KBM-7 (cell line): ENCODE measurements at places on chromosomes 12 and 14.

DNA sequence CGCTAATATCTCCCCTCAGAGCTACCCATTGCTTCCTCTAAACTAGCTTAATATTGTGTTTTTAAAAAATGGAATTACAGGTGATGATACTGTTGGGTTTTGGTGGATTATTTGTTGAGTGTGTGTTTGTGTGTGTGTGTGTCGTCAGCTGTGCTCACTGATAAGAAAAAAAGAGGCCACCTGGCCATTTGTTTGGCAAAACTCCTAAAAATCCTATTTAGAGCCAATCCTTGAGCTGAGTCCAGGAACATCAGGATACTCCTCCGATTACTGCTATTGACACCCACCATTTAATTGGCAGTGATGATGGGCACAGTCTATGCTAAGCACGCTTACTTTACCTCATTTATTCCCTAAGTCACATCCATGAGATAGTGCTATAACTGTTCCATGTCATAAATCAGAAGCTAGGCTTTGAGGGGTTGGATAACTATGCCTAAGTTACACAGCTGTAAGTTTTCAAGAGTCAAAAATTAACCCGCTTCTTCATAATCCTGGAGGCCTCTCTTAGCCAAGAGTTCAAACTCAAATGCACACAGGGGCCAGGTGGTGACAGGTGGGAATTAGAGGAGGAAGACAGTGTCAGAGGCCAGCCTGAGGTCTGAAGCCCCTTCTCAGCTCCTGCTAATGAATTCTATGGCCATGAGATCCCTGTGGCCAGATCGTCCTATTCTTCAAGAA is 1026.6 kb upstream of the TMEM132C start:
- DNase-seq, result no peak

DNA sequence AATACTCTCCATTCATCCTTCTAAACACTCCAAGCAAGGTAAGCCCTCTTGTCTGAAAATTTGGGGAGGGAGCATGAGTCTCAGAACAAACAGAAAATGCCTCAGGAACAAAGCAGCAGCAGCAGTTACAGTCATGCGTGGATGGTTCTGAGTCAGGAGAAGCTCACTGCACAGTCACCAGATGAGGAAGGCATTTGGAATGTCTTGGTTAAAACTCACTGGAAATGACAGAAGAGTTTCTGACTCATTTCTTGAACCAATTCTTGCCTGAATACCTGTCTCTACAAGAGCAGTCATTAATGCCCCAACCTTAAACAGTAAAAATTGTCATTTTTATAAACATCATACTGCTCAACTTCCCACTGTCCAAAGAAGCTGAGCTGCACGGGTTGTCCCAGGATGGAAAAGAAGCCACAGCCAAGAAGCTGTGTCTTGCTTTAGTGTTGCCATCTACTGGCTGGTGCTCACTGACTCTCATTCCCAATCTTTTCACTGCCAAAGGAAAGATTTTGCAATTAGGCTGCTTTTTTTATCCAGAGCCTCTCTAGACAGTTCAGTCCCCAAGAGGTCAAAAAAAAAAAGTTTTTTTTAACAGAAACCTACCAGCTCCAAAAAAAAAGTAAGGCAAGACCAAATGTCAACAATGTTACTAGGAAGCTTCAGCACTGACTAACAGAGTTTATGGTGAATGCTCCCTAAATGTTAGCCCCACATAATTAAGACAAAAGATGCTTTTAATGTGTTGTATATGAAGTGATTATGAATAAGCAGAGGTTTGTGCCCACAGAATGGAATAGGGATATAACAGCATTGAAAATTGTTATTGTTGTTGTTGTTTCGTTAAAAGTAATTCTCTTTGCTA is 40.4 kb downstream of the KICS2 start:
- DNase-seq, result peak; percentile 31

- no peak for DNase-seq
Measured at GRCh38 chr12:90262251-90262650, 553.6 kb upstream of the ATP2B1 start.

DNA sequence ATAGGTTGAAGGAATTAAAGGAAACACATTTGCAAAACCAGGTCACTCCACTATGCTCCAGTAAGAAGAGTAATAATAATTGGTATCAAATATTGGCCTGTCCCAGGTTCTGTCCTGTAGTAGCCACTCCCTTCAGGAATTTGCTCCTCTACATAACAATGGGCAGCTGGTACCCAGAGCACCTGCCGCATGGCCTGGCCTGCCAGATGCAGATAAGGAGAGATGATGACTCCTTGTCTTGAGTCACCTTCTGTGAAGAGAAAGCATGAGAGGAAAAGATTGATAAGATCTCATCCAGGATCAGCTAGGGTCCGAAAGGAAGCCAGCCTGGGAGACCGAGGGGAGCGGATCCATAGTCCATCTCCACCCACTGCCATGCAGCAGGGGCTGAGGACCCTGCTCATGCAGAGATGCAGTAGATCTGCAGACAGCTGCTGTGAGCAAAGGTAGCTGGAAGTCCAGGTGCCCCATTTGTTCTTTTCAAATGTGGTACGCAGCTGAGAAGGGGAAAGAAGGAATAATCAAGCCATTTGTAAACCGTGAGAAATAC is 24.3 kb downstream of the VCPKMT start:
- no peak for DNase-seq

DNA sequence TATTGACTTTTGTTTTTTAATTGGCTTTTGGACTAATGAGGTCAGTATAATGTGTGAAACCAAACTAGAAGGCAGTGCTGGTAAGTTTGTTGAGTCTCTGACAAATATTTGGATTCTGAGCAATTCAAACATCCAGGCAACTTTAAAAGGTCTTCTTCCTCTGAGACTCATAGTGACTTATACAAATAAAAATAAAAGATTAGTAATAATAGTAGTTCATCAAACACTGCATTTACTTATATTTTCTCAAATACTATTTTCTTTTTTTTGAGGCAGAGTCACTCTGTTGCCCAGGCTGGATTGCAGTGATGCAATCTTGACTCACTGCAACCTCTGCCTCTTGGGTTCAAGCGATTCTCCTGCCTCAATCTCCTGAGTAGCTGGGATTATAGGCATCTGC is 337.9 kb downstream of the DAD1 start:
- DNase-seq, result no peak

DNA sequence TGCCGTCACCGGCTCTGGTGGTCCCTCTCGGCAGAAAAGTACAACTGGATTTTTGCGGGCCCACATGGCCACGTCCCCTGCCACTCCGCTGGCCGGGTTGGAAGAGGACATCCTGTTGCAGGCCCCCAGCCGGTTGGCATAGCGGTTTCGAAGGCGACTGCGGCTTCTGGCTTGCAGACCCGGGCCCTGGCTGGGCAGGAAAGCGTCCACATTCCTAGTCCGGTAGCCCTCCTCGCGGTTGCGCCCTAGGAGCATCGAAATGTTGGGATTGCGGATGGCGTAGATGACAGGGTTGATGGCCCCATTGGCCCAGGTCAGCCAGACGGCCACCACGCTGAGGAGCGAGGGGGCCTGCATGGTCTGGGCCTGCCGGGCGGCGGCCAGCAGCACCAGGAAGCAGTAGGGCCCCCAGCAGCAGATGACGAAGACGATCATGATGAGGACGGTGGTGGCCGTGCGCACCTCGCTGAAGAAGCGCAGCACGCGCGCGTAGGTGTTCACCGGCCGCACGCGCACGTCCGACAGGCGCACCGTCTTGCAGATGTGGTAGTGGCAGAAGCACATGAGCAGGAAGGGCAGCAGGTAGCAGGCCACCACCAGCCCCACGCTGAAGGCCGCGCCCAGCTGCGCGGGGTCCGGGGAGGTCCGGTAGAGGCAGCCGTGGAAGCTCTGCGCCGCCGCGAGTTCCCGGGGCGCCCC is 1.2 kb downstream of the GPR135 start:
- DNase-seq, result no peak

GRCh38 chr14:95939335-95939734 is 62.7 kb downstream of the TUNAR start:
- no peak for DNase-seq

- no peak for DNase-seq
Measured at GRCh38 chr14:34374998-34375740, 86.9 kb downstream of the SPTSSA start.

DNA sequence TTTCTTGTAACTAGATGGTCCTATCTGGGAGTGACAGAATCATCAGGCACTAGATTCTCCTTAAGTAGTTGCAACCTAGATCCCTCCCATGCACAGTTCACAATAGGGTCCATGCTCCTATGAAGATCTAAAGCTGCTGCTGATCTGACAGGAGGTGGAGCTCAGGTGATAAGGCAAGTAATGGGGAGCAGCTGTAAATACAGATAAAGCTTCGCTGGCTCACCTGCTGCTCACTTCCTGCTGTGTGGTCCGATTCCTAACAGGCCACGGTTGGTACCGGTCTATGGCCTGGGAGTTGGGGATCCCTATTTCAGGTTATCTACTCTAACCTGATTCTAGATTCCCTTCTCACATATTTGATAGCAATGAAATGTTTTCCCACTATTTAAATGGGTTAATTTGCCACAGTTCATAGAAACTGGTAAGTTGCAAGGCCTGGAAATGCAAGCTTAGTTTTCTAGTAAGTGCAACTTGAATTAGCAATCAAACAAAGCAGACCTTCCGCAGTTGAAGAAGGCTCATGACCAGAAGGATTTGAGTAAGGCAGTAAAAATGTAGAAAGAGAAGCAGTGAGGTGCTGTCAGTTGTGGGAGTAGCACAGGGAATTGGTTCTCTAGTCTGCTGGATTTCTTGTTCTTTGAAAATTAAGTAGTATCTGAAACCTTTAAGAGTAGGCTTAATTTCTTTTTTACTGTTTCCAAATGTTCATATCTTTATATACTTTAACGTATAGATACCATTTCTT is 332.3 kb downstream of the EGLN3 start:
- no peak for DNase-seq

GRCh38 chr14:42488965-42489364 is 882.3 kb downstream of the LRFN5 start:
- DNase-seq, result no peak

DNA sequence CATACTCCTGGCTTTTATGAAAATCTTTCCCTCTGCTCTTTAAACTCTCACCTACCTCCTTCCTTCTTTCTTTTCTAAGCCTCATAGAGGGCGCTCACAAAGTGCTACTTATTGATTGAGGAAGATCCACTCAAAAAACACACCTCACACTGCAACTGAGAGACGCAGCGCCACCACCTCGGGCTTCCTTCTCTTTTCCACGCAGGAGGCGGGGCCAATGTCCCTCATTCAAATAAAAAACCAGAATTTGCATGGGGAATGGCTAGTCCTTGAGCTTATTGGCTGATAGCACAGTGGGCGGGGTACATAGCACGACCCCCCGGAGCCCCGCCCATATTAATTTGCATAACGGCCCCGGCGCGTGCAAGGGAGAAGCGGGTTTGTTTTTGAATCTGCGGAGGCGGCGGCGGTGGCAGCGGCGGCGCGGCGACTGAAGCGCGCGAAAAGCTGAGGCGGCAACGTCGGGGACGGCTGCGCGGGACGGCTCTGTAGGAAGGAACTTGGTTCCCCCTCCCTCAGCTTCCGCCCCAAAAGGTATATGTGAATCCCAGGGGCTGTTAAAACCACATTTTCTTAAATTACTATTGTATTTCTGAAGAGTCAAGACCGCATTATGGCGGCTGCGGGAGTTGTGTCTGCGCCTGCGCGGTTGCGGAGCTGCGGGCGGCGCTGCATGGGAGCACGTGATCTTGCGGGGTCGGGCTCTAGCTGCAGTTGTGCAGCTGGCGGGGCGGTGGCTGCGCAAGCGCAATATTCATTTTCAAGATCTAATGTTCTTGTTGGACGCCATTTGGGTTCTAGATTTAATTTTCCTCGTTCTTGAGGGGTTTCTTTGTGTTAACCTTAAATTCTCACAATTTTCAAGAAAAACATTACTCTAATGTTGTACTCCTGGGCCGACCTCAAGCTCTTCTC is at the start of gene ATF7IP:
TSS of gene ATF7IP (plus strand) at position 389 of the 915 bp plus-strand sequence. CDS start 58,234 bp downstream, outside the sequence.
- peak; percentile 100 for DNase-seq

DNA sequence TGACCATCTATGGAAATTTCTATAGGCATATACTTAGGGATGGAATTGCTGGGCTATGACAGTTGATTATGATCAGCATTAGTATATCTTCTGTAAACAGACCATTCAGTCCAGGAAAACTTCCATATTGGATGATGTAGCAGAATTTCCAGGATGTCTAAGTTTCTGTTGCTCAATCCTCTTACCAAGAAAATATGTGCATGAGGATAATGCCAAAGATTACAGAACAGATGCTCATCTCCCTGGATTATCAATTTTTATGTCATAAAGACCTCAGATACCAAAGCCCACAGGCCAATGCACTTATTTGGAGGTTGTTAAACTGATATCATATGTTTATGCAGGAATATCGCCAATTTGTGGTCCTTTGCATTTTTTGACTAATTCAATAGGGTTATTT is 354.4 kb upstream of the FLRT2 start:
- no peak for DNase-seq

- DNase-seq, result no peak
Measured at GRCh38 chr12:92552412-92553108, 150.2 kb upstream of the PLEKHG7 start.

- no peak for DNase-seq
Measured at GRCh38 chr14:102911541-102911951, 10.9 kb upstream of the AMN start.

DNA sequence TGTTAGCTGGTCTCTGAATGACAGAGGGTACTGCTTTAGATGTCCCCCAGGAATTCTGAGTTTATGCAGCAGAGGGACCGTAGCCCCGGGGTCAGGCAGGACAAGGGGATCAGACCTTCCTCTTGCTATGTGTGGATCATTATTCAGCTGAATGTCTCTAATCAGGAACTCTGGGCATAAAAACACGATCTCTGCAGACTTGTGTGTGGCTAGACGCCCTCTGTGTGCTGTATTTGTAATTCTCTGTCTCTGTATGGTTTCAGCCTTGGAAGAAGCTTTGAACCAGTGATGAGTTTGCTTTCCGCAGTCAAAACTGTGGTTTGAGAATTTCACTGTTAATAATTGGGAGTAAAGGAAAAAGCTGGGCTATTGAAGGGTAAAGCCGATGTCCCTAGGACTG is 125.3 kb downstream of the ETV6 start:
- DNase-seq, result no peak

DNA sequence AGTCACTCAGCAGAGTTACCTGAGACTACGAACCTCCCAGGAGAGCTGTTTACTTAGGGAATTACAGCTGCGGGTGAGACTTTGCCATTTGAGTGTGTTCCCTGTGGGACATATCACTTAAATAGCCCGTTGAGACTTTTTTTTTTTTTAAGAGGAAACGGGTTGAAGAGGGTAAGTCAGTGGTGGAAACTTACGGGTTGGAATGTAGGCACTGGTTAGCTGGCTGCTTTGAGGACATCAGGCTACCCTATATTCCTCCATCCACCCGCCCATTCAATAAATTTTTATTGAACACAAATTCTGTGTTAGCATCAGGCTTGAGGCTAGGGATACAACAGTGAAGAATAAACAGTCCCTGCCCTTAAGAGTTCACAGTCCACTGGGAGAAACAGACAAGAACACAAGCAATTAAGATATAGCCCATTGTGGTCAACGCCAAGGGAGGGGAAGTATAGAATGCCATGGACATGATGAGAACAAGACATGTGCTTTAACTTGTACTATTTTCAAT is 88.1 kb upstream of the CPSF6 start:
- no peak for DNase-seq

GRCh38 chr12:31658471-31659086 is 909 bp upstream of the ETFBKMT start:
- DNase-seq, result no peak

- no peak for DNase-seq
Measured at GRCh38 chr14:102232348-102232625, 72.7 kb downstream of the MOK start.

GRCh38 chr12:50166799-50167048 is 445 bp downstream of the CERS5 start:
- no peak for DNase-seq

GRCh38 chr12:121288986-121289385 is 7.5 kb downstream of the CAMKK2 start:
- DNase-seq, result no peak

GRCh38 chr12:40056373-40056772 is 49.5 kb downstream of the SLC2A13 start:
- DNase-seq, result no peak
